Amygdala (tissue), 56 donors: ENCODE measurements at places on chromosomes 2 and 18.
A peak's percentile ranks its signal among the peaks of the same experiment; 100 is the strongest.

- no peak for DNase-seq
Observed at GRCh38 chr2:164933671-164934189, 21.6 kb downstream of the SLC38A11 start.

- no peak for DNase-seq
Observed at GRCh38 chr18:54327818-54328217, 29.8 kb downstream of the STARD6 start.

- DNase-seq, result no peak
Observed at GRCh38 chr2:119728421-119728820, 31.3 kb upstream of the PTPN4 start.

DNA sequence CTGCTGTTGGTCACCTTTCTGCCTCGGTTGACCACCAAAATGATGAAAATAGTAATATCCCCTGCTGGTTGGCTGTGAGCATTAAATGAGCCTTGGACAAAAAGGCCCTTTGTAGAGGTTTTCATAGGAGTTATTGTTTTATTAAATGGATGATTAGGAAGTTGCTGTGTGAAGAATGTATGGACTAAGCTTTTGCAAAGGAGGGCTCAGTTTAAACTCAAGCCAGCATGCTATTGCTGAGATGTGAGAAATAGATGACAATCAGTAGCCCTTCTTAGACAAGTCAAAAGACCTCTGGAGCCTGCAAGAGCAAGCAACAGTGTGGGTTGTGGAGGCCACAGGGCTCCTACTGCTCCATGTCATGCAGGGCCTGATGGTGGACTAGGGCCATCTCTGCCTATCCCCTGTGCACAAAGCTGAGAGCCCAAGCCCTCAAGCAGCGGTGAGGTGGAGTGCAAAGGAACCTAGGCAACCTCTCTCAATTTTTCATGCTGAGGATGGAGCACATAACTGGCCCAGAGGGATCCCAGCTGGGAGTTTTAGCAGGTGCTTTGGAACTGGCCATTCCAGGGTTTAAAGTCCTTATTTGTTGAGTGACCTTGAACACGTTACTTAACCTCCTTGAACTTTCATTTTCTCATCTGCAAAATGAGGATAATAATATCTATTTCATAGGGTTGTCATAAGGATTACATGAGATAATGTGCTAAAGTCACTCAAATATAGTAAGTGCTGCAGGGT lies 37.1 kb downstream of the FOSL2 start:
- DNase-seq, result no peak

DNA sequence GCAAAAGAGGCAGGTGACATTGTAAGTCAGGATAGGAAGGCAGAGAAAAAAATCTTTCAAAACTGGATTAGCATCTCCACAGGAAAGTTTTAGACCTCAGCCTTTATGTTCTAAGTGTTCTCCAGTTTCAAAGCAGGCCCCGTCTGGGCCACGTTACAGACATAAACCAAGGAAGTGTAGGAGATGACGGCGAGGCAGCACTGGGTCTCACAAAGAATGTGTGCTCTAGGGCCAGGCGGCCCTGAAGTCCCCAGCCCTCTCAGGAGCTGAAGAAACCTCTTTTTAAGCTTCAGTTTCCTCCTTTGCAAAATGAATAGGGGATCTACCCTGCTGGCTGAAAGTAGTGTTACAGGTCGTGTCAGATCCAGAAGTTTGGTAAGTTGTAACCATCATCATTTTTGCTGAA lies 81.7 kb downstream of the SPRED2 start:
- no peak for DNase-seq

GRCh38 chr18:3454365-3455089 lies 4.6 kb downstream of the TGIF1 start:
- DNase-seq, result no peak

- no peak for DNase-seq
Observed at GRCh38 chr18:36464126-36464651, 166.7 kb downstream of the FHOD3 start.

GRCh38 chr18:51162617-51163016 lies 34.9 kb downstream of the MEX3C start:
- no peak for DNase-seq

GRCh38 chr2:33366473-33366872 lies 110.0 kb upstream of the RASGRP3 start:
- DNase-seq, result peak; percentile 47

- no peak for DNase-seq
Observed at GRCh38 chr18:45359275-45360009, 255.8 kb upstream of the SLC14A2 start.

GRCh38 chr18:2572171-2572569 lies 813 bp downstream of the NDC80 start:
- no peak for DNase-seq

DNA sequence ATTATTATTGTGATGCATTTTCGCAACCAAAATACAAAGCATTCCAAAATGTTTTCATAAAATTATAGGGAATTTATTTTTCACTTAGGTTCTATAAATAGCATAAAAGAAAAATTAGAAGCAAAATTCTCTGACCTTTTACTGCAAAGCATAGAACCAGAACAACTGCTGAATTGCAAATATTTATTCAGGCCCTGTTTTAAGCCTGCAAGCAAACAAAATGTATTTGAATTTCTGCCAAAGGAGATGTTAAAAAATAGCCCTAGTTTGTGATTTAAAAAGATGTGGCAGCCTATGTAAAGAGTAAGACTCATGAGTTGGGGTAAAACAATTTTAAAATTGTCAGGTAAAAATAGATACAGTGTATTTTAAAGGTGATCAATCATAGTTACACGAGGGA lies 138.1 kb downstream of the KCNJ3 start:
- DNase-seq, result no peak

DNA sequence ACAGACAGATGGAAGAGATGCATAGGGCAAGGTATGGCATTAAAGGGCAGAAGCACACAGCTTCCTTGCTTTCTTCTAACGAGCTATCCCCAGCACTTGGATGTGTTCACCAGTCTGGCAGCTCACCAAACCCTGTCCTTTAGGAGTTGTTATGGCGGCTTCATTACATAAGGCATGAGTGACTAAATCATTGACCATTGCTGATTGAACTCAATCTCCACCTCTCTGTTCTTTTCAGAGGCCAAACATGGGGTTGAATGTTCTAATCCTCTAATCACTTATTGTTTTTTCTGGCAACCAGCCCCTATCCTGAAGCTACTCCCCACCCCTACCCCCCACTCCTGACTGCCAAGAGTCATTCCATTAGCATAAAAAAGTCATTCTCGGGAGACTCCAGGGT lies 301.8 kb downstream of the XIRP2 start:
- DNase-seq, result no peak

GRCh38 chr2:205311201-205311600 lies 371.1 kb upstream of the NRP2 start:
- no peak for DNase-seq

GRCh38 chr2:46306330-46306751 lies 9.1 kb downstream of the EPAS1 start:
- DNase-seq, result no peak

DNA sequence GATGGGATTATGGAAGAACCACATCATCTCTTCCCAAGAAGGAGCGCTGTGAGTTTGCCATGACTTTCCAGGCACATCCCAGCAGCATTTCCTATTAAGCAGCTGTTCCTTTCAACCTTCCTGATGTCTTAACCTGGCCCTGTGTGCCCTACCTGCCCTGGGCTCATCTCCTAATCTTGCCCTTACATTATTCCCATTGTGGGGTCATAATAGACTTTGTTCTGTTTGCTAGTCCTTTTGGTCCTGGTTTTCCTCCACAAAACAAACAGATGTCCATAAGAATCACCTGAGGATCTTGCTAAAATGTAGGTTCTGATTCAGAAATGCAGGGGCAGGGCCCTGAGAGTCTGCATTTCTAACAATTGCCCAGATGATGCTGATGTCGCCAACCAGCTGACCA lies 38.6 kb upstream of the TANK start:
- DNase-seq, result no peak

DNA sequence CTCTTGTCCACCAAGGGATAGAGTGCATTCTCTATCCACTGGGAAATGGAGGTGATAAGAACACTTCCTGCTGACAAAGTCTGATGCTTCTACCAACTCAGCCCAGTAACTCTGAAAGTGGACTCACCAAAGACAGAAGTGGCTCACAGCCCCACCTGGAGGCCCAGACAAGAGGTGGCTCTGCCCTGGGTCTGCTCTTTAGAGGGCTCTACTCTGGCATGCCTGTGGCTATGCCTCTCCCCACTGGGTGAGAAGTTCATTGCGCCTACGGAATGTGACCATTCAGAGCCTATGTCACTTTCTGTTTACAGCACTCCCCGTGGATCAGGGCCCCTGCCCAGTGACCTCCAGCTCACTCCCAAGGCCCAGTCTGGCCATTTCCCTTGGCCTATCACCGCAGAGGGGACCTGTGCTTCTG lies 13.5 kb upstream of the XDH start:
- no peak for DNase-seq

DNA sequence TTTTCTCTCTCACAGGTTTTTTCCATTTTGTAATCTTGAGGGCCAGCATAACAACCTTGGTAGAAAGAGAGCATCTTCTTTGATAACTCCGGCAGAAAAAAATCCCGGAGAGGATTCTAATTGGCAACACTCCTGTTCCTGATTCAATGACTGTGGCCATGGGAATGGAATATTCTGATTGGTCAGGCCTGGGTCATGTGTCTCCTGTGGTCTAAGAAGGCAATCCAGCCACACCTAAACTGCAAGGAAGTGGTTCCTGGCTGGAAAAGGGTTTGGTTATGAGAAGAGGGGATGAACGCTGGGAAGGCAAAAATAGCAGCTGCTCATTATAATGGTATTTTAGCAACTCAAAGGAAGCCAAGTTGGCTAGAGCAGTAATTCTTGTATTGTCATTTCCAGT lies 24.8 kb upstream of the ZNF638 start:
- no peak for DNase-seq
